ENCODE measurements at places on chromosomes 7 and 10.

DNA sequence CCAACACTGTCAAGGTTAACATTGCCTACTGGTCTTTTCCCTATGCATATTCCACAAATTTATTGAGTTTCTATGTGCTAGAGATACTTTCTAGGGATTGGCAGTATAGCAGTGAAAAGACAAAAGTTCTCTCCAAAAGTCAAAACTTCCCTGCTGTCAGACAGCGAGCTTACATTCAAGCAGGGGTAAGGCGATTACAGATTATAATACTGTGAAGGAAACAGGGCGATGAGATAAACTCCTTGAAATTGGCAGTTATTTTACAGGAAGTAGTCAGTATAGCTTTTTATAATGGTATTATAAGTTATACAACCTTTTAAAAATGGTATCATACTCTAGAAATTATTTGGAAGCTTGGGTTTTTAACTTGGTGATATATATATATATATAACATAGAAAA is 9.9 kb downstream of the VPS50 start:
- no peak for DNase-seq

GRCh38 chr10:100807241-100807951 is 62.0 kb downstream of the PAX2 start:
- DNase-seq = no peak

DNA sequence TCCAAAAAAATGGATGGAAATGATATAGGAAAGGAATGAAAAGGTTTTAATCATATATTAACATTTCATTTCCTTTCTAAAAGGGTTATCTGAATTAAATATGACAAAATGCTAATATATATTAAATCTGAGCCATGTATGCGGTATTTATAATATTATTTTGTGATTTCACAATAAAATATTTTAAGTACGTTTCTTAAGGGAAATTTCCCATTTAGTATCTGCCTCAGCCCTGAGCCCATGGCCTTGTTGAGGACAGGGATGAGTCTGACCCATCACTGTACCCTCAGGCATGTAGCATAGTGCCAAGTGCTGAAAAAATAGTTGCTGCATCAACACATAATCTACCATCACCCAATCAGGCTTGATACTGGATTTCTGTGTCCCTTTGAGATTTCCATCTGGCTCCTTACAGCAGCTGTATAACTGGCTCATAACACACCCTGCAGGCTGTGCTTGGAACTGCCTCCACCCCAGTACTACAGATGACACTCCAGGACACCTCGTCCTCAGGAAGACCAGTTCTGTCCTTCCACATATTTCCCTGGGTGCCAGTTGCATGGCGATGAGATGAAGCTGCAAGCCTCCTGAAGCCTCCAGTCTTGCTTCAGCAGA is 59.4 kb upstream of the ASAH2 start:
- no peak for DNase-seq

DNA sequence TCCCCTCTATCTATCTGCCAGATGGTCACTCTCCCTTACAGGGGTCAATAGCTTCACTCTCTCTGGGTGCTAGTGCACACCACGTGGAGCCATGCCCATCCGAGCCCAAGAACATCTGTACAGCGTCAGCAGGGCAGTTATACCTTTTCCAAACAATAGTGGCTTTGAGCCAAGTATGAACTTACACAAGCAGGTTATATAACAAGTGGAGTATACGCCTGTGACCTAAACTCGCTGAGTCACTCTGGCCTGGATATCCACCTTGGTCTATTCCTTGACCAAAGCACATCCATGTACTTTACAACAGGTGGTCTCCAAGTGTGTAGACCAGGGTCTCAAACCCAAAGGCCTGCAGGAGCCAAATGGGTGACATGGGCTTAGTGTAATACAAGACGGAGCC is 20.3 kb downstream of the PLAC9 start:
- no peak for DNase-seq

DNA sequence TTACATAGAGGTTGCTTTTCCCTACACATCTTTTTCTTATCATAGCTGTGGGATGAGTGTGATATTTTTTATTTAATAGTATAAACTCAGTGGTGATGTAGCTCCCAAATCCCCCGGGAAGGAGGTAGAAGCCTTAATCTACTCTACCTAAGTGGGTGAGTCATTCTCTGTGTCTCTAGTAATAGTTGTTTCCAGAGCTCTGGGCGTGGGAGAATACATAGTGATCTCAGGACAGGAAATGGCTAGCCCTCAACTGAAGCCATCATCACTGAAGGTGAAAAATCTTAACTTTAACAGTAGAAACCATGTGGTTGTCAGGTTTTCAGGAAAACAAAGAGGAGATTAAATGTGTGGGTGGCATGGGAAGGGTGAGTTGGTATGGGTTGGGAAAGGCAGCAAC is 278.4 kb downstream of the ANKRD30A start:
- DNase-seq = no peak

DNA sequence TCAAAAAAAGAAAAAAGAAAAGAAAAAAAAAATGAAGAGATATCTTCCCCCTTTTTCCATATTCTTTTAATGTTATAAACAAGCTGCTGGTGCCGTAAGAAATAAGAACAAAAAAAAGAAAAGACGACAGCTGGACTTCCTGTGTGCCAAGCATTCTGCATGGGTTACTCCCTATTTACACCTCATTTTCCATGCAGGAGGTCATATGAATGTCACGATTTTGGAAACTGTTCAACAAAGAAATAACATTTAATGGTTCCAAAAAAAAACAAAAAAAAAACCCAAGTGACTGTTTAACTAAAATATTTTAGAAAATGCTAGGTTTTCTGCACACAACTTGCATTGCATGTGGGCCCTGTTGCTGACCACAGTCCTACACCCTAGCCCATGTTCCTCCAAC is 159.3 kb downstream of the TNS3 start:
- DNase-seq = no peak

GRCh38 chr7:116443646-116444045 is 55.9 kb upstream of the CAV2 start:
- no peak for DNase-seq

GRCh38 chr7:29843093-29843492 is 36.8 kb downstream of the WIPF3 start:
- DNase-seq = no peak

DNA sequence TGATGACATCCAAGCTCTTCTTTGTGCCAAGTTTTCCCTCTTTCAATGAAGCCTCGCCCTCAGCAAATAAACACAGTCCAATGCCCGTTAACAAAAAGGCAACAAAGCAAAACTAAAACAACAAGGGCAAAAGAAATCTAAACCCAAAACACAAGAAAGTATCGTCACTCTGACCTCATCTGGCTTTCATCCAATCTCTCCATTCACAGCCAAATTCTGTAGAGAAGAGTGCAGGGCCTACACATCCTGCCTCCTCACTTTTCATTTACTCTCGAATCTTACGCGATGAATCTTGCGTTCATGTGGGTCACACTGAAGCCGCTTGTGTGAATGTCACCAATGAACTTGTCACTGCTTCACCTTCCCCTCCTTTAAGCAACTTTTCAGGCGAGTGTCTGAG is 15.9 kb upstream of the AKR1E2 start:
- no peak for DNase-seq

GRCh38 chr7:31059551-31059950 is 7.4 kb downstream of the ADCYAP1R1 start:
- DNase-seq = no peak

DNA sequence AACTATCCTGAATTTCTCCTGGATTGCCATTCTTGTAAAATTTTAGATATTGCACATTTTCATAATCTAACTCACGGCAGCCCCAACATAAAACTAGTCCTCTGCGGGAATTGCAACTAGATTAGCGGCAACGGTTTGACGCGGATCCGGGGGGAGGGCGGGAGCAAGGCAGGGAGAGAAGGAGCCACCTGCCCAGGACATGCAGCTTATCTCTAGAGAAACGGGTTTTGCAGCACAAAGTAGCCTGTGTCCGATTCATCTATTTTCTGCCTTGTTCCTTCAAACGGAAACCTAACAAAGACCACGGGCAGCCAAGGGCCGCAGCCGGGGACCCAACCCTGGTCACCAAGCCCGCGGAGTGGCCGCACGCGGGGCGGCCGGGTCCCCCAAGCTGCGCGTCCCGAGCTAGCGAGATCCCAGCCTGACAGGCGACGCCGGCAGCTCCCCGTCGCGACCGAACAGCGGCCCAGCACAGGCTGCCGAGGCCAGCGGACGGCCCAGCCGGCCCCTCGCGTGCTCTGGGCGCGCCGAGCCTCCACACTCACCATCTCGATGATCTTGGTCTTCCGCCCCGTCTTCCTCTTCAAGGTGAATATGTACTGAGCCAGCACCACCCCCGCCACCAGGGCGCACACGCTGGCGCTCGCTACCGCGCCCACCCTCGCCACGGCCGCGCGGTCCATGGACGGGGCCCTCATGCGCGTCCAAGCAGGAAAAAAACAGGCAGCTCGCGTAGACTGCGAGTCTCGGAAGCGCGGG is at the start of gene NT5C3A:
TSS of gene NT5C3A (minus strand) at position 754 of the 759 bp plus-strand sequence. CDS start at position 683, 71 bp downstream.
- peak; percentile 8 for DNase-seq

DNA sequence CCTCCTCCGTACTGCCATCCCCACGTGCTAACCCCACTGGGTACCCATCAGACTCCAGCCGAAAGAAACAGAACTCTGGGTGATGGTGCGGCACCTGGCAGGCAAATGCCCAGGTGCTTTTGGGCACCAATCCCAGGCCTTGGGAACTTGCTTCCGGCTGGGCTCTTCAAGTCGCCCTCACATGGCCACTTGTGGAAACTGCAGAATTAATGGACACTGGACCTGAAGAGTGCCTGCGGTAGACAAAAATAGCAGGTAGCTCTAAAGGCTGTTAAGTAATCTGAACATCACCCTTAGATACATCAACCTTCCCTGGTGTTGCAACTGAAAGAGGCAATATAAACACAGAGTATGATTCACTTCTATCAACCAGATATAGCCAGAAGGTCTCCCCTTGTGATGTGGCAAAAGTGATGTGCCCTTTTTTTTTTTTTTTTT is 644.4 kb downstream of the GRM8 start:
- no peak for DNase-seq

DNA sequence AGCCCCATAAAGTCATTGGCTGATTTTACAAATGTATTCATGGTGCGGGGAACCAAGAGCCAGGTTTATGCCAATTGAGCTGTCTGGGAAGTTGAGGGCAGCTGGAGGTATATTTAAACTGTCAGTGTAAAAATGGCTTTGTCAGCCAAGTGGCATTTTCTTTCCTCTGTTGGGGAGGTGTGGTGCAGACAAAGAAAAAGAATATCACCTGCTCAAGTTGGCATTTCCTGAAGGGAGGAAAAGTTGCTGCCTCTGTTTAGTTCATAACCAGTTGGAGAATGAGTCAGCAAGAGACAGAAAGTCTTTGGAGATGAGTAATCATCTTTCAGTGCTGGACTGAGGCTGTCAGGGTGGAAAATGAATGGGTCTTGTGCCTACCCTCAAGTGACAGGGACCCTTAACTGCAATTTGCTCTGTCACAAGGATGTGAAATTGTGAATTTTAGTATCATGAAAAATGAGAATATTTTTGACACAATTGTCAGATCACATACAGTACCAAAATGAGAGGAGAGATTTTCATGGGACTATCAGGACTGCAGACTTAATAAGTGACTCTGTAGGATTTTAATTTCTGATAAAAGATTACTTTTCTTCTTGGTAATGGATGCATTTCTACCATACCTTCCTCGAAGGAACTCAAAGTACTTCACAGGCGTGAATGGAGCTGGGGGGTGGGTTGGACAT is 137.3 kb downstream of the ANLN start:
- DNase-seq = no peak

DNA sequence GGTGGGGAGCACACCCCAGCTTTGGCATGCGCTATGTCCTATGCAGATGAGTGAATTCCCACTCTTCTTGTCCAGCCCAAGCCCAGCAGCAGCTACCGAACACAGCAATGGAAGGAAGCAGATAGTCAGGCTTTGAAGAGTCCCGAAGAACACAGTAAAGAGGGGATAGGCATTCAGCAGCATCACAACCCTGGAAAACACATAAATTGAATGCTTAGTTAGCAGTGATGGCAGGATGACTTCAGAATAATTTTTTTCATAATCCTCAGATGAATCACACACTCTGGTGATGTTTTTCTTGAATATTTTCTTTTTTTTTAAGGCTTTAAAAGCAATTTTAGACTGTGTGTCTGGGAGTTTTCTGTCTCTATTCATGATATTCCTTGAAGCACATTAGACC is 95.8 kb downstream of the CFAP58 start:
- DNase-seq = no peak

DNA sequence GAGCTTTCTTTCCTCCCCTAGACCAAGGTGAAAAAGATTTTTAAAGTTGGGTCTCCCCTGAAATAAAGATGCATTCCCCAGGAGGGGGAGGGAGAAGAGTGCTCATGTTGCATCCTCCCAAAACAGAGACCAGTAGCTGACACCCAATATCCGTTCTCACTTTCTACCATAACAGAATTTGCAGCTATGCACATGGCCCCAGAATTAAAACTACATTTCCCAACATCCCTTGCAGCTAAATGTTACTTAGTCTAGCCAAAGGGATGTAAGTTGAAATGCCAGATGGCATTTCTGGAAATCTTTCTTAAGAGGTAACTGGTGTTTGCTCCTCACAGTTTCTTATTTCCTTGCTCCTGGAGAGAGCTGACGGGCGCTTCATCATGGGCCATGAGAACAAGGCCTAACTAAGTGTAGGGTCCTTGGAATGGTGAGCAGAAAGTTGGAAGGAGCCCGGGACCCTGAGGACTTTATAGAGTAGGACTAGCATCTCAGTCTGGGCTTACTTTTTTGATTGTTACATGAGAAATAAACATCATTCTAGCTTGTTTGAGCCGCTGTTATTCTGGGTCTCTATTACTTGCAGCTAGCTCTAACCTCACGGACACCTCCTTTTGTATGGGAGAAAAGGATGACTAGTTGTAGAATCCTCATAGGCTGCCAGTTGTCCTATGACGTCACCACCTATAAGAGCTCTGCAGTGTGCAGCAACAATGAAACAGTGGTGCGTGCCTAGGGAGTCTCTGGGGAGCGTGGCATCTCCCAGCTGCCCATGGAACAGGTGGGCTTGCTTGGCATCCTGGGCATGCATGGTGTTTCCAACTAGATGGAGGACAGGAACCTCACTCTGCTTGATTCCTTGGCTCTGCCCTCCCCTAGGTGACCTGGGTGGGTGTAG is 46.1 kb upstream of the EXOC6 start:
- DNase-seq = no peak

- DNase-seq = no peak
Observed at GRCh38 chr7:5223646-5224340, 33.8 kb downstream of the WIPI2 start.

- DNase-seq = no peak
Observed at GRCh38 chr10:33697016-33697415, 362.5 kb upstream of the NRP1 start.

DNA sequence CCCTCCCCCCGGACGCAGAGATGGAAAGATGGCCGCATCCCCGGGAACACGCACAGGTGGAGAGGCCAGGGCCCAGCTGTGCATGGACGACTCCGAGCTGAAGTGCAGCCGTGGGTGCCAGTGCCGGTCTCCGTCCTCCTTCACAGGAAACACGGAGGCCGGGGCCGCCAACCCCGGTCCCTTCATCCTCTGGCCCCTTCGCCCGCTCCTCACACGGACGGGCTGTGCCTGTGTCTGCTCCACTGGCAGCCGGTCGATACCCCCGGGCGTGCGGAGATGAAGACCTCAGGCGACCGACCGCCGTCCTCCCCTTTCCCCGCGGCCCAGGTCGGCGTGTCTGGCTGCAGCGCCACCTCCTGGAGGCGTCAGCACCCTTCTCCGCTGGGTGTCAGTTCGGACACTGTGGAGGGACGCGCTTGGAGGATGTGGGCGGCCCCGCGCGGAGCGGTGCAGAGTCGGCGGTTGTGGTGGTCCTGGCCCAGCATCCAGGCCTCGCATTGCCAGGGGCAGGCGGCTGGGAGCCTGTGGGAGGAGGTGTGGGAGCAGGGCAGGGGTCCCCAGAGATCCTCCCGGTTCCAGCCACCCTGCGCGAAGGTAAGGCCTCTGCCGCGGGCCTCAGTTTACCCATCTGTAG is 9.9 kb downstream of the ZNF511 start:
- peak; percentile 58 for DNase-seq

- DNase-seq = no peak
Observed at GRCh38 chr10:34585422-34586112, 229.5 kb downstream of the PARD3 start.
